Stimulated activated CD4-positive, alpha-beta T cell treated with anti-CD3 and anti-CD28 coated beads, TNF-alpha, amount 100 ng/mL, for 1 hour (primary cell): ENCODE measurements at places on chromosomes 16 and 17.

- DNase-seq = no peak
Measured at GRCh38 chr16:31224092-31224955, 7.4 kb upstream of the PYDC1 start.

- DNase-seq = no peak
Measured at GRCh38 chr16:10776280-10776679, 32.6 kb downstream of the NUBP1 start.

DNA sequence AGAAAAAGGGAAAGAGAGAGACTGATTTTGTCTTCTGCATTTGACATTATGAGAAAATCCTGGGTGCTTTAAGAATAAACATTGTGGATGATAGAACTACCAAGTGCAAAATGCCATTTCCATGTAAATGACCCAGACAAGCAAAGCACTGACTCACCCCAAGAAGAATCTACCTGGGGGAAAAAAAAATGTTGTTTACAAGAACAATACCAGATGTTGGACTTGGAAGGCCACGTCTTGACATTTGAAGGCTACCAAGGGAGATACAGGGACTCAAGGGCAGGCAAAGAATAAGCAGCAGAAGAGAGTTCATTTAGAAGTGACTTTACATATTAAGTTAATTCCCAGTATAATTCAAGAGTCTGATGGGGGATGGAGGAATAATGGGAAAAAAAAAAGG, 125.3 kb downstream of the TMEM114 start:
- DNase-seq = no peak

DNA sequence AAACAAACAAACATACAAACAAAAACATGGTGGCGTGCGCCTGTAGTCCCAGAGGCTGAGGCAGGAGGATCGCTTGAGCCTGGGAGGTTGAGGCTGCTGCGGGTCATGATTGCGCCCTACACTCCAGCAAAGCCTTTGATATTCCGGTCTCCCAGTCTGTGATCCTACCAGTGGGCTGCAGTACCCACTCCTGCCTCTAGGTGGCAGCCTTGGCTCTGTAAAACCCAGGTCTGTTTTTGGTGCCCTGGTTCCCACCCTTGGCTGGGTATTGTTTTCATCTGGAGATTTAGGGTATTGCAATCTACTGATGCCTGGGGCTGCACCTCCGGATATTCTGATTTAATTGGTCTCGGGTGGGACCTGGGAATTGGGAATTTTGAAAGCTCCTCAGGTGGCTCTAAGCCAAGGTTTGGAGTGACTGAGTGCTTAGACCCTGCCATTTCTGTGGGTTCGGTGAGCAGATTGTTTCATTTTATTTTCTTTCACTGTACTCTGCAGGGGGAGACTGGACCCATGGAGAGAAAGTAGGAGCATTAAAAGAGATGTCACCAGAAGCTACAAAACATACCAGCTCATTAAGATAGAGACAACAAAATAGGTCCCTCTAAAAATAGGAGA, 40.5 kb downstream of the MYH3 start:
- DNase-seq = peak; percentile 33

- DNase-seq = no peak
Measured at GRCh38 chr16:22284637-22285036, 12.6 kb upstream of the POLR3E start.

- no peak for DNase-seq
Measured at GRCh38 chr17:40582328-40582901, 17.1 kb upstream of the CCR7 start.

DNA sequence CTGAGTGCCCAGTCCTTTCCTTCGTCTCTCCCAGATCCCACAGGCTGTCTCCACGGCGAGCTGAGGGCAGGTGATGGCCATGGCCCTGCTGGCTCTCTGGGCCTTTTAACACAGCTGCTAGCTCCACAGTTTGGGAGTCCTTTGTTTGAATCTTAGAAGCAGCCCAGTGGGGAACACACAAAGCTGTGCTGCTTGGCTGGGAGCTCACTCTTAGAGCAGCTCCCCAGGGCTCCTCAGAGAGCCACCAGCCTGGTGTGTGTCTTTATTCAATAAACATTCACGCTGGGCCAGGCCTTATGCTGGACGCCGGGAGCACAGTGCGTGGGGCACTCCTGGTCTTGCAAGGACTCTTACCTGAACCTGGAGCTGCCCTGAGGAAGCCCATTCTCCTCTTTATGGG, 29.7 kb downstream of the WNT3 start:
- no peak for DNase-seq

- DNase-seq = no peak
Measured at GRCh38 chr17:48472411-48473281, 42.6 kb upstream of the SKAP1 start.
